Endothelial cell of coronary artery (primary cell): ENCODE measurements at places on chromosomes 6 and 20. TPM values are rescaled to one million over a fixed set of nuclear protein-coding genes. Genes with fewer than 3 reads are reported as not detected.

Gene KCNK15
- total RNA-seq = 0.09 TPM in 1 of 2 replicates, not detected in the other

Gene CYP39A1
- total RNA-seq = 0.09 and 0.18 TPM in 2 replicates

Gene HS3ST5
- not detected in 2 replicates for total RNA-seq

Gene C20orf204
- 1.9 TPM in 2 replicates for total RNA-seq

Gene GNMT
- total RNA-seq = 0.09 TPM in 1 of 2 replicates, not detected in the other

Gene ULBP2
- total RNA-seq = 6.9 and 14.0 TPM in 2 replicates

Gene TPD52L1
- 2.9 and 3.3 TPM in 2 replicates for total RNA-seq
